Frontal cortex (tissue), 4 donors: ENCODE measurements at places on chromosomes 3 and 15.
A peak's percentile ranks its signal among the peaks of the same experiment; 100 is the strongest.

- no peak for DNase-seq
Observed at GRCh38 chr15:40960925-40961324, 7.7 kb downstream of the CHAC1 start.

DNA sequence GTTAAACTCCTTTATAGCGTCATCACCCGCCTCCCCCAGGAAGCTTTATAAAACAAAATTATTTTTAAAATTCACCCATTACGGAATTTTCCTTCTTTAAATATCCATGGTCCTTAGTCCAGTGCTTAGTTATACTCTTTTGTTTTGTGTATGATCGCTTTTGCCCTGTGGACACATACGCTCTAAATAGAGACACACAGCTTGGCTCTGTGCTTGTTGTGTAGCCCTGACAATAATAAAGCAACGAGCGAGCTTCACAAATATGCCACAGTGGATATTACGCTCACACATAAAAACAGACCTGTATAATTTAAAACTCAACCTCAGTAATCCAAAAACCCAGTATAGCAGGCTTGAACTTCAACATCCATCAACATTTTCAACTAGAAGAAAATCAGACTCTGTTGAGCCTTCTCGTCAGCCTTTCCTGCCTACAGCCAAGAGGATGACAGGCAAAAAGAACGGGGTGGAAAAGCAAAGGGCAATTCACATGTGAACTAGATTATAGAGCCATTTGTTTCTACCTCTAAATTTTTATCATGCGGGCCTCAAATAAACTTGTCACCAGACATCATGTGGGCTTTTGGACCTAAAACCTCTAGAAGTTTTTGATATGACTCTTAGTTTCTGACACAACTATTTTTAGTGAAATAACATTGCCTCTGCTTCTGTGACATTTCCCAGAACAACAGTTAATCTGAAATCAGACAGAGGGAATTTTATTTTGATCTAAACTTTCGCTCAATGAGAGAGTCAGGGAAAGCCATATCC is 89.6 kb upstream of the THBS1 start:
- no peak for DNase-seq

- no peak for DNase-seq
Observed at GRCh38 chr3:196712514-196713413, 587 bp downstream of the PIGX start.

- no peak for DNase-seq
Observed at GRCh38 chr3:56193519-56193918, 274.7 kb downstream of the ERC2 start.

DNA sequence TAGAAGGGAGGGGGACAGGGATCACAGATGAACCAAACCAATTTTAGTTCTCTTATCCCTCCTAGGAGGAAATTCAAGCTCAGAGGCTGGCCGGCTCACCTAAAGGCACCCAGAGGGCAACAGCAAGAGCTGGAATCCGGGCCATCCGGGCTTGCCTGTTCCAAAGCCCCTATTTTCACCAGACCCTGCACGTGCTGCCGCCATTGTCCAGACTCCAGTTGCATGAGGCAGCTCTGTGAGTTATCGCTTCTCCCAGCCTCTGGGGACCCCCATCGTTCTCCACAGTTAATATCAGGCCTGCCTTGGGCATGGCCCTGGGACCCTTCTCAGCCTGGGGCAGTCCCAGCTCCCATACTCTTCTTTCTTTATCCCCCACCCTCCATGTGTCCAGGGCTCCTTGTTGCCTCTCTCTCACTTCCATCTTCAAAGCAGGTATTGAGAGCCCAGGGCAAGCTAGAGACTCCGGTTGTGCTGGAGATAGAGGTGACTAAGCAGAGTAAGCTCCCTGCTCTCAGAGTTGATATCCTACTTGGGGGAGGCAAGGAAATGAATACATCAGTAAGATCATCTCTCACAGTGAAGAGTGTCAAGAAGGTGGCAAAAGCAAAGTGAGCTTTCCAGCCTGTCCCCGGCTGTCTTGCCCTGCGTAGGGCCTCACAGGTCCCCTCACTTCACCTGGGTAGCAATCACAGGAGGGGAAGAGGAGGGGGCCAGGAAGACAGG is 322.8 kb downstream of the UACA start:
- DNase-seq = no peak

- DNase-seq = no peak
Observed at GRCh38 chr3:152416808-152417580, 148.3 kb downstream of the MBNL1 start.

GRCh38 chr3:9946112-9947024 is 5.8 kb downstream of the PRRT3 start:
- peak; percentile 88 for DNase-seq

- DNase-seq = peak; percentile 59
Observed at GRCh38 chr3:170421111-170421641, 2.5 kb downstream of the CLDN11 start.

DNA sequence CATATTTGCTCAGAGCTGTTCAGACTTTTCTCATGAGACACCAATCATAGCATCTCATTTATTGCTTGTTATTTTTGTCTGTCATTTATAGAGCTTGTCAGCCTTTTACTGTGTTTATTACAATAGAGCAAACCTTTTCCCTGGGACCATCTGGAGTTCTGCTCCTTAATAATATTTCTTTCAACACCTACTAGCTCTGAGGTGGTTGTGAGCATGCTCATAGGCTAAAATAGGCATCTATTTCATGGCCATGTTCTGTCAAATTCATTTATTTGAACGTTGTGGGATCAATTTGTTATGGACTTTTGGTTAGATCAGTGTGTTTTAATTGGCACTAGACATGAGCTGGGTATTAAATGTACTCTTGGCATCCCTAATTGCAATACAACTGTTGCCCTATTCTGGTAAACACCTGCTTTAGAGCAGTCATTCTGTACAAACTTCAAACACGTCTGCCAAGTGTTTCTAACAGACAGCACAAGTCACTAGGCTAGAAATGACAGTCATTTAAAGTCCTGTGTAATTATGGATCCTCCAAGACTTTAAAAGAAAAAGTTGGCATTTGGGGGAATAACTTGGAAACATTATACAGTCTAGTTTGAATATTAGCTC is 766.3 kb downstream of the ZNF385D start:
- DNase-seq = no peak

- no peak for DNase-seq
Observed at GRCh38 chr3:98817547-98818041, 54.5 kb downstream of the ST3GAL6 start.
